ENCODE measurements at places on chromosomes 16 and 17.

DNA sequence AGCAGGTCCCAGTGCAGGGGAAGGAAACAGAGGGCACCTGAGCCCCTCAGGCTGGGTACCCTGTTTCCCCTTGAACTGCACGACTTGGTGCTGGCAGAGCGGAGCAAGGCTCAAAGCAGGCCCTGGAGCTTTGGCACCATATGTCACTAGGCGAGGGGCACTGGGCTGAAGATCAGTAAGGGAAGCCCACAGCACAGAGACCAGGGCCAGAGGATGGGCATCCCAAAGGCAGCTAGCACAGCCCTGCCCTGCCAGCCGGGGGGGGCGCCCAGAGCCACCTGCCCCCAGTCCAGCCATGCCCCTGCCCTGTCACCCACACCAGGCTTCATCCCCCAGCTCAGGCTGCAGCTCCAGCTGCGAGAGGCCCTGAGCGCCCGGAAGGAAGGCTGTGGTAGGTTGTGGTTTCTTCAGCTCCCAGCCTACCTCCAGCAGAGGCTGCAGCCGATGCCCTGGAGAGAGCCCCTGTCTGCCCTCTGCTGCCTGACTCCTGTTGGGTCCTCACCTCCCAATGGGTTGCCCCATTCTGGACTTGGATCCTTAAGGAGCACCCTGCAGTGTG lies 10.9 kb downstream of the NHERF1 start:
- H3K27me3 ChIP-seq, result no peaks in the 10 kb centered on the region
- H3K36me3 ChIP-seq, result no peaks in the 10 kb centered on the region
- no peak overlapping the region for H3K27ac ChIP-seq
- no peak overlapping the region for H3K4me3 ChIP-seq

- DNase-seq, result no peak
- no peaks in the 10 kb centered on the region for H3K27me3 ChIP-seq
- H3K4me3 ChIP-seq, result no peak overlapping the region
- H3K27ac ChIP-seq, result no peak overlapping the region
Observed at GRCh38 chr16:50273382-50273690, 7.0 kb downstream of the ADCY7 start.

DNA sequence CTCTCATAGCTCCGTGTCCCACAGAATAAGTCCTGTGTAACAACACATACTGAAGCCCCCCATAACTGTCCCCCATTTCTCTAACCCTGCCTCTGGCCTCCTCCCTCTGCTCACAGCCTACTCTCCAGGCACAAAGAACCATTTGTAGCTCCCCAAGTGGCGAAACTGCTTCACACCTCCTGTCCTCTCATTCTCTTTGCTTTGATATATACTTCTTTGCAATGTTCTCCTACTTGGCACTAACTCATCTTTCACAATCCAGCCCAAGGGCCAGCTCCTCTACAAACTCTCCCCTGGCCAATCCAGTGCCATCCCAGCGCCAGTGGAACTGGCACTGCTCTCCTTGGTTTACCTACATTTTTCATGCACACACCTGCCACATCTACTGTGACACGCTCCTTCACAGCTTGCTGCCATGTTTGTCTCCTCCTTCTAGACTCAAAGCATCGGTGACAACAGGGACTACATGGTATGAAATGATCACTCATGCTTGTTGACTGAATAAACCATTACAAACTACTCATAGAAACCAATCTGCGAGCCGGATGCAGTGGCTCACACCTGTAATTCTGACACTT lies 12.8 kb downstream of the CYTH1 start:
- DNase-seq, result no peak
- no peaks in the 10 kb centered on the region for H3K4me1 ChIP-seq
- no peaks in the 10 kb centered on the region for H3K27me3 ChIP-seq
- H3K4me3 ChIP-seq, result no peak overlapping the region
- H3K36me3 ChIP-seq, result no peaks in the 10 kb centered on the region

GRCh38 chr17:64133546-64134215 lies 3.7 kb upstream of the ERN1 start:
- no peak overlapping the region for H3K4me3 ChIP-seq

DNA sequence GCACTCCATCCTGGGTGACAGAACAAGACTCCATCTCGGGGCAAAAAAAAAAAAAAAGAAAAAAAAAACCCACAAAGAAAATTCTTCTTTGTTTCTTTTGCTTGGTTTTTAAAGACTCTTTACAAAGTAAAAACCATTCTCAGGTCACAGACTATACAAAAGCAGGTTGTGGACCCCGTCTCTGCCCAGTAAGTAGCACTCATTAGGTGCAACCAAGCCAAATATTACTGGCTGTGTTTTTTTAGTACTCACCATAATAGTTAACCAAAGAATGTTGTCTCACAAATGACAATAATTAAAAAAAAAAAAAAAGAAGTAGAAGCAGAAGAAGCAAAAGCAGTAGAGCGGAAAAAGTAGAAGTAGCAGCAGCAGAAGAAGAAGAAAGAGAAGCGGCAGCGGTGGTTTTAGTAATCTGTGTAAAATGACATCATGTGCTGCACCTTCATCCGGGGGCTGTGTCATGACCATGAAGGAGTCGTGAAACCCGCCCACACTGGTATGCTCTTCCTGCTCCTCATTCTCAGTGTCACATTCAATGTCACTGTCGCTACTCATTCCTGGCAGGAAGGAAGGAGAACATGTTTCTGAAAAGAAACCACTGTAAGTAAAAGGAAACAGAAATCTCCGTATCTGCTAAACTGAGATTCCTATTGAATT lies 105.4 kb downstream of the TRIM37 start:
- H3K27me3 ChIP-seq, result no peaks in the 10 kb centered on the region
- H3K27ac ChIP-seq, result no peak overlapping the region
- H3K4me1 ChIP-seq, result no peaks in the 10 kb centered on the region
- peak; percentile 41 for DNase-seq
- H3K4me3 ChIP-seq, result no peak overlapping the region

GRCh38 chr16:64736857-64737256 lies 385.0 kb downstream of the CDH11 start:
- DNase-seq, result no peak
- H3K27me3 ChIP-seq, result no peaks in the 10 kb centered on the region
- no peaks in the 10 kb centered on the region for H3K4me1 ChIP-seq
- H3K36me3 ChIP-seq, result no peaks in the 10 kb centered on the region
- H3K27ac ChIP-seq, result no peak overlapping the region

DNA sequence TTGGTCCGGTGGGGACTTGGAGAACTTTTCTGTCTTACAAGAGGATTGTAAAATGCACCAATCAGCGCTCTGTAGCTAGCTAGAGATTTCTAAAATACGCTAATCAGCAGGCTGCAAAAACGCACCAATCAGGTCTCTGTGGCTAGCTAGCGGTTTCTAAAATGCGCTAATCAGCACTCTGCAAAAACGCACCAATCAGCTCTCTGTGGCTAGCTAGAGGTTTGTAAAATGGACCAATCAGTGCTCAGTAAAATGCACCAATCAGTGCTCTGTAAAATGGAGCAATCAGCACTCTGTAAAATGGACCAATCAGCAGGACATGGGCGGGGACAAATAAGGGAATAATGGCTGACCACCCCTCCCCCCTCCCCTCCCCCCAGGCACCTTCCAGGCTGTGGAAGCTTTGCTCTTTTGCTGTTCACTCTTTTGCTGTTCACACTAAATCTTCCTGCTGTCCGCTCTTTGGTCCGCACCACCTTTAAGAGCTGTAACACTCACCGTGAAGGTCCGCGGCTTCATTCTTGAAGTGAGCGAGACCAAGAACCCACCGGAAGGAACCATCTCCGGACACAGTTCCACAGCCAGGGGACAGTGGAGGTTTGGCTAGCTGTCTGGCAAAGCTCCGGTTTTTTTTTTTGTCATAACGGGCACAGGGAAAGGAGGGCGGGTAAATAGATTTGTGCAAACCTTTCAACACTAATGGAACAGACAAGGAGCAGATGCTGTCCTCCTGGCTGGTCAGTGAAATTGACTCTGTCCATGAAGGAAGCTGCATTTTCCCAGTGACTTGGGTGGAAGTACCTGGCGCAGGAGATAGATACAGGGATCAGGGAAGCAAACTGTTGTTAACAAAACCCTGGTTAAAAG lies 8.3 kb downstream of the PITPNC1 start:
- H3K4me1 ChIP-seq, result no peaks in the 10 kb centered on the region
- H3K36me3 ChIP-seq, result peaks cover 12% of the 10 kb centered on the region
- H3K27ac ChIP-seq, result no peak overlapping the region
- H3K4me3 ChIP-seq, result no peak overlapping the region
- no peak for DNase-seq
- H3K27me3 ChIP-seq, result no peaks in the 10 kb centered on the region

- H3K27ac ChIP-seq, result no peak overlapping the region
- DNase-seq, result no peak
- no peaks in the 10 kb centered on the region for H3K27me3 ChIP-seq
- H3K4me3 ChIP-seq, result no peak overlapping the region
- H3K36me3 ChIP-seq, result peaks cover 21% of the 10 kb centered on the region
- H3K4me1 ChIP-seq, result peaks cover under 1% of the 10 kb centered on the region
Observed at GRCh38 chr16:55515111-55515510, 6.2 kb downstream of the LPCAT2 start.

DNA sequence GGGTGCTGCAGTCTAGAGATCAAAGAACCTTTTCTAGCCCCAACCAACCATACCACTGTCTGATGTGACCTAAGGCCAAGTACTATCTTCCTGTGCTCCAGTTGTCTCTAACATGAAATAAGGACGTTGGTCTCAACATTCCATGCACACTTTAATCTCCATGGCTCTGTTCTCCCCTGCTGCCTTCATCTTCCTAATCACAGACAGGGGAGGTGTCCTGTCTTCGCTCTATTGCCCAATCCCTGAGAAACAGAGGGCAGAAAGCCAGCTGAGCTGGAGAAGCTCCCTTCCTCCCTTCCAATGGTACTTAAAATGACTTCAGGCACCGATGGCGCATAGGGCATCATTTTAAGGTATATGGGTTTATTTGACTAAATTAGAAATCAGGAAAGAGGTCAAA lies 148.9 kb upstream of the GNAO1 start:
- no peaks in the 10 kb centered on the region for H3K27me3 ChIP-seq
- H3K27ac ChIP-seq, result no peak overlapping the region
- no peak for DNase-seq
- H3K4me1 ChIP-seq, result no peaks in the 10 kb centered on the region
- peaks cover 6% of the 10 kb centered on the region for H3K36me3 ChIP-seq
- no peak overlapping the region for H3K4me3 ChIP-seq

DNA sequence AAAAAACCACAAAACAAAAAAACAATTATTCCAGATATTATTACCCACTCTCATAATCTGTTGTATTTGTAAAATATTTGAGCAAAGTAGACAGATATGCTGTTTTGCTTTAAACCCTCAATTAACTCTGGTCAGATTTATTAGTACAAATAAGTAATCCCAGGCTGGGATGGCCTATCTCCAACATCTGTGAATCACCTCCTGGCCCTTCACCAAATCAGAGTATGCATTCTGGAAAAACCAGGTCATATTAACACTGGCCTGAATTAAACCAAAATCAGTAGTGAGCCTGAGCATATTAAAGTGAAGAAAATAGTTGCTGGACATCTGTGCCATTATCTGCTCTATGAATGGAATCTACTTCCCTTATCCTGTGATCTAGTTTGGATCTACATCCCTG lies 41.0 kb downstream of the STAT3 start:
- no peak overlapping the region for H3K27ac ChIP-seq
- H3K4me3 ChIP-seq, result no peak overlapping the region
- no peaks in the 10 kb centered on the region for H3K27me3 ChIP-seq
- no peak for DNase-seq

- H3K36me3 ChIP-seq, result peaks cover 44% of the 10 kb centered on the region
- no peaks in the 10 kb centered on the region for H3K4me1 ChIP-seq
- no peak for DNase-seq
- H3K27me3 ChIP-seq, result no peaks in the 10 kb centered on the region
Observed at GRCh38 chr16:82149536-82149935, 20.5 kb downstream of the MPHOSPH6 start.

GRCh38 chr16:87457061-87457611 lies 35.7 kb downstream of the ZCCHC14 start:
- no peaks in the 10 kb centered on the region for H3K27me3 ChIP-seq
- no peak overlapping the region for H3K27ac ChIP-seq
- no peak overlapping the region for H3K4me3 ChIP-seq
- H3K4me1 ChIP-seq, result no peaks in the 10 kb centered on the region

- DNase-seq, result no peak
- H3K27me3 ChIP-seq, result no peaks in the 10 kb centered on the region
- H3K36me3 ChIP-seq, result peaks cover 22% of the 10 kb centered on the region
- H3K27ac ChIP-seq, result no peak overlapping the region
- H3K4me3 ChIP-seq, result no peak overlapping the region
Observed at GRCh38 chr16:81531419-81531821, 86.8 kb downstream of the CMIP start.

- no peaks in the 10 kb centered on the region for H3K27me3 ChIP-seq
- H3K36me3 ChIP-seq, result no peaks in the 10 kb centered on the region
- DNase-seq, result no peak
Observed at GRCh38 chr16:1890024-1890707, 18.2 kb upstream of the MEIOB start.

DNA sequence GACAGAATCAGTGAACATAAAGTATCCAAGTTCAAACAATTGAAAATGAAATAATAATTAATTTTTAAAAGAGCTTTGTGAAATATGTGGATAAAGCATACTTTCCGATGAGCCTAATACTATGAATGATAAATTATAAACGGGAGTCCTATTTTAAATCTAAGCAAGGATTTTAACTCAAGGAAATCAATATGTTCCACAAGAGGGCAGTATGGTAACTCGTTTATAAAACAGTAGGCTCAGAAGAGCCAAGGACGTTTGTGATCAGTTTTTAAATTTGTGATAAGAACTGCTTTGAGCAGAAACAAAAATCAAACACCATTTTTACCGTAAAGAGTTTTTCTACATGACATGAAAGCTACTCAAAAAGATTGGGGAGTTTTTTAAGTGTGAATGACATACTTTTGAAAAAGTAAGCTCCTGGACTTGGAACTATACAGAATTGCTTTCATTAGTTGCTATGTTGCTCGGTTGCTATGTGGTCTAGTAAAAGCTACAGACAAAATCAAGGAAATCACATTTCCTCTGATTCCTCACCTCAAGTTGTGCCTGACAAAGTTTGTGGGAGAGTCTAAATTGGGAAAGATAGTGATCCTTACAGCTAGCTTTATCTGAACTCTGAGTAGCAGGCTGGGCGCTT lies 11.8 kb upstream of the TEKT1 start:
- no peak overlapping the region for H3K4me3 ChIP-seq
- no peak for DNase-seq
- no peaks in the 10 kb centered on the region for H3K4me1 ChIP-seq
- H3K27me3 ChIP-seq, result no peaks in the 10 kb centered on the region
- no peaks in the 10 kb centered on the region for H3K36me3 ChIP-seq

- no peak overlapping the region for H3K27ac ChIP-seq
- DNase-seq, result peak; percentile 39
- peak overlapping the region; percentile 42 for H3K4me3 ChIP-seq
- peaks cover 16% of the 10 kb centered on the region for H3K36me3 ChIP-seq
Observed at GRCh38 chr17:34154961-34155730, 99.9 kb upstream of the CCL2 start.

DNA sequence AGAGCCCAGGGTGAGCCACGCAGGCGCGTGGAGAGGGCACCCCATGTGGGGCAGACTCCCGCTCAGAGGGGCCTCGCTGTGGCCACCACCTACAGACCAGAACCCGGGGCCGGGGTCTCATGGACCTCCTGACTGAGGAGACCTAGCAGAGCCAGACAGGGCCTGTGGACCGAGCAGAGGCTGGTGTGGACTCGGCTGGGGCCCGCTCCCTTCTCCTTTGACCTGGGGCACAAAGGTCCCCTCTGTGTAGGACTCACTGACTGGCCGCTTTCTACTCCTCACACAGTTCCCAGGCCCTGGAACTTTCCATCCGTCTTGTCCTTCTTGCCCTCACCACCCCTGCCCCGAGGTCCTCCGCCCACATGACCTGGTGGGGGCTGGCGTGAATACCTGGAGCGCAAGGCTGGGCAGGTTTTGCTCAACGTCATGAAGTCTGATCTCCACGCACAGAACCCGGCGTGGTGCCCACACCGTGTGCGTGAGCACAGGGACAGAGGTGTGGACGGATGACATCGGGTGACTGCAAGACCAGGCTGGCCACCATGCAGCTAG lies 44.7 kb upstream of the ACSF3 start:
- no peaks in the 10 kb centered on the region for H3K36me3 ChIP-seq
- DNase-seq, result no peak
- no peak overlapping the region for H3K27ac ChIP-seq
- H3K27me3 ChIP-seq, result no peaks in the 10 kb centered on the region

All from H9 (cell line).